Fibroblast of the conjunctiva (primary cell): ENCODE measurements at places on chromosomes 7 and 10.

- DNase-seq = no peak
Measured at GRCh38 chr7:158295966-158296797, 291.4 kb downstream of the PTPRN2 start.

- no peak for DNase-seq
Measured at GRCh38 chr7:47649919-47650318, 68.0 kb upstream of the TNS3 start.

DNA sequence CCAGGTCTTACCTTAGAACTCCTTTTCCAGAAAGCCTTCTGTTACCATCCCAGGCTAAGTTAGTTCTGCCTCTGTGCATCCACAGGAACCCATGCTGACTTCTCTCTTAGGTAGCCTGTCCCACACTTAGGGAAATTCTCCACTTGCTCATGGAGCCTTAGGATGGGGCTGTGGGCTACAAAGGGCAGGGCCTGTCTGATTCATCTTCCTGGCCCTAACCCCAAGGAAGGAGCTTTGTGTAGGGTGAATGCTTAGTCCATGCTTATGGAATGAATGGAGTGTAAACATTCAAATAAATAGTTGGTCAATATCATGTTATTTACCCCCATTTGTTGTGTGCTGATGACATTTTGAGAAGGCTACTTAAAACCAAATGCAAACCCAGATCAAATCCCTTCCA is 54.7 kb downstream of the EMX2 start:
- DNase-seq = no peak

- DNase-seq = peak; percentile 37
Measured at GRCh38 chr10:944034-944831, 12.7 kb upstream of the LARP4B start.

DNA sequence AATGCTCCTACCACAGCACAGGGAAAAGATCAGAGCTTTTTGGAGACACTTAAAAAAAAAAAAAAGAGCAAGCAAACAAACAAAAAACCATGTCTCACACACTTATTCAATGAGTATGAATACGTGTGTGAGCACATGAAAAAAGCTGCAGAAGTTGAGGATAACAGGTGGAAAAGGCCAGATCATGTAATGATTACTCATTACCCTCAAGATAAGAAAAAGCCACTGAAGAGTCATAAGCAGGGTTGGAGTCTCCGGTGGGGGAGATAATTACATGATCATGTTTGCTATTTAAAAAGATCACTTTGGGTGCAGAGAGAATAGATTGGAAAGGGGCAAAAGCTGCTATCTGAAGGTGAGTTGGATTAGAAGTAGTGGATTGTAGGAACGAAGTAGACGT is 77.0 kb downstream of the POU6F2 start:
- DNase-seq = no peak

DNA sequence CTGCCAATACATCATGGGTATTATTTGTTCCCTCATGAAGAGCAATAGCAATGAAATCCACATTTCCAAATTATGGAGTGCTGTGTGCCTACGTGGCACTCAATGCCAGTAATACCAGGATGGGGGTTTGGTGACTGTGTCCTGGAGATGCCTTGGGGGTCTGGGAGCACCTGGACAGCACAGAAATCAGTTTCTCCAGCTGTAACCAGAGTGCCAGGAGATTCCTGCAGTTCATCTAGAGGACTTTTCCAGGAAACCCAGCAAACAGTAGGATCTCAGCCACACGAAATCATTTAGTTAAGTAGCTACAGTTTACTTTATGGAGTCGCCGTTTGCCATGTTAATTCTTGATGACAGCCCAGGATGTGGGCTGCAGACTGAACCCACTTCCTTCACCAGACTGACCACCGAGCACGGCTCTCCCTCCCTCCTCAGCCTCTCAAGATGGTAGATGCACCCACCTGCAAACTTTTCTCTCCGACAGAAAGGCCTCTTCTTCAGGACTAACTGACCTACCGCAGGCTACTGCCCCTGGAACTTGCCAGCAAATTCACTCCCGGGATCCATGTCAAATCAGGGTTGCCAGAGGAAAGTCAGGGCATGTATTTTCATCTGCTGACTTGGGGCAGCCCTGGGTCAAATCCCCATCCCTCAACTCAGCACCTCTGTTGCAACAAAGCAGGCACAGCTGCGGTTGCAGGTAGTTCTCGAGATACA is 30.3 kb downstream of the MKI67 start:
- no peak for DNase-seq

DNA sequence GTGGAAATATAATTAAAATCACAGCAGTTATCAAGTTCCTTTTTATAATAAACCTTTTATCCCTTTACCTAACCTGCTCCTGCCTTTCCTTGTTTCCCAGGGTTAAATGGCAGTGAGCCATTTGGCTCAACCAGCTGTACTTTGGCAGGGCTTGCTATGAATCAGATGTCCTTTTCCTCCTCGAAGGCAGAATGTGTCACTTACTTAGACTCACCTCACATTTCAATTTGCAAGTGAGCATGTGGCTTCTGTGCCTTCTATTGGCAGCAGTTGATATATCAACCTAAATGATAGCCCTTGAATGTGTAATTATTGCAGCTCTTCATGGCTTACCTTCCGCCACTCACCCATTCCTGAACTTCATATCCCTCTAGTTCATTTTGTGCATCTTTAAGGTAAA is 301.7 kb downstream of the CSTF2T start:
- DNase-seq = peak; percentile 43

DNA sequence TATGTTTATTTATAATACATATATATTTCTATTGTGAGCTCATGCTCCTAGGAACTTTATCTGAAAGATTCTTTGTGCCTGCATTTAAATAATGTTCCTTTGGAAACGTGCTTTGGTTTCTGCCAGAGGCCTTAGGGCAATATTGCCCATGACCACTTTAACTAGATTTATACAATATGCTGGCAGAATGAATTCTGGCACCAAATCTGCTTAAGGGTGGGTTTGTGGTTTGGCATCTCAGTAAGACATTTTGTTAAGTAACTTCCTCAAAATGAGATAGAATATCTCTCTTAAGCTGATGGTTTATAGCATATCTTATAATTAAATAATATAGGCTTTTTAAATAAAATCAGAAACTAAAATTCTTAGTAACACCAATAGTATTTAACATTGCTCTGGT is 252.9 kb downstream of the RNLS start:
- no peak for DNase-seq

DNA sequence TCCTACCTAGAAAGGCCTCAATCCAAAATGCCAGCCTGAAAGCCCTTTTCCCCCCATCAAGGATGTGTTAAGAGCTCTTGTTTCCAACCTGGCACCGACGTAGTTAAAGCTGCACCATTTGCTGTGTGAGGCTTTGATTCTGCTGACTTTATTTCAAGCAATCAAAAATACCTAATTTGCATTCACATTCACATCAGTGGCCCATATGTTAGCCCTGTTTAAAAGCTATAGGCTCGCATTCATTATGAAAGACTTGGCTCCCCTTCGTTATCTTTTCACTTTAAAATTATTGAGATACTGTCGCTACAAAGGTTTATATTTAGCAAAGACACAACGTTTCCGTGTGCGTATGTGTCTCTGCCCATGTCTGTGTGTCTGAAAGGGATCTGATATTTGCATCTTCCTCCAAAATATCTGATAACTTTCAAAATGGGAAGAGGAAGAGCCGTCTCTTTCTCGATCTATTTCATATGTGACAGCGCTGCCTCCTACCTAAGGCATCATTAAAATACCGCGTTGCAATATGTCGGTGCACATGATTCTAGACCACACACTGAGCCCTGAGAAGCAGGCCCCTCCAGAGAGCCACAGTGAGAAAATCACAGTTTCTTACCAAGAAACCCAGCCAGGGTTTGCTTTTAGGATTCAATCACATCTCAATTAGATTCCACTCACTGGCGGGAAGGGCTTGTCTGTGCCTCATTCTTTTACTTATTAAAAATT is 57.1 kb upstream of the ITPRID1 start:
- no peak for DNase-seq

DNA sequence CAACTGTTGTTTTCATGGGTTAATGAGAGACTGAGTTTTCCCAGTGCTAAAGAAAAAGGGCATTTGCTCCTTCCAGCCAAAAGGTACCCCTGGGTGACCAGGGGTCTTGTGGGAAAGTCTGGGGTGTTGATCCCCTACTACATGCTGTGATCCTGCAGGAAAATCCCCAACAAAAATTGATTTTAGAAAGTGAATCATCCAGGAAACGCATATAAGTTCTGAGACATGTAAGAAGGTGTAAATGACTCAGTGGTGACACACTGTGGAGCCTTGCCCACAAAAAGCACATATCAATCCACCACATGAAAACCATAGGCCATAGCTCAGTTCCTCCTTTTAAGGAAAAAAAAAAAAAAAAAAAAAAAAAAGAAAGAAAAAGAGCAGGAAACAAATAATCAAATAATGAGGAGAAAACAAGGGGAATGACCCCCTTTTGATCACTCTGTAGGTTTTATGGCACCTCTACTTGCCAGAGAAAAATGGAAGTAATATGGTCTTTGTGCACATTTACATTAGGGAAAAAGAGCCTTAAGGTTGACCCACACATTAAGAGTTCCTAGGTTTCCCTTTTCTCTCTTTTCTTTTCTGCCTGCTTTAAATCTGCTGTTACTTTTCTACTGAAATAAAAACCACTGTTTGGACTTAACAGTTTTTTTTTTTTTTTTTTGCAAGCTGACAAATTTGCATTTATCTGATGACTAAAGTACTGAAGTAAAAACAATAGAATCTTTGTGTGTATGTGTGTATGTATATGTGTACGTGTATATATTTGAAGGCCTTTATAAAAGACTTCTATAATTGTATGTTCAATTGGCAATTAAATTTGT is 386.0 kb downstream of the KIF20B start:
- DNase-seq = peak; percentile 47

DNA sequence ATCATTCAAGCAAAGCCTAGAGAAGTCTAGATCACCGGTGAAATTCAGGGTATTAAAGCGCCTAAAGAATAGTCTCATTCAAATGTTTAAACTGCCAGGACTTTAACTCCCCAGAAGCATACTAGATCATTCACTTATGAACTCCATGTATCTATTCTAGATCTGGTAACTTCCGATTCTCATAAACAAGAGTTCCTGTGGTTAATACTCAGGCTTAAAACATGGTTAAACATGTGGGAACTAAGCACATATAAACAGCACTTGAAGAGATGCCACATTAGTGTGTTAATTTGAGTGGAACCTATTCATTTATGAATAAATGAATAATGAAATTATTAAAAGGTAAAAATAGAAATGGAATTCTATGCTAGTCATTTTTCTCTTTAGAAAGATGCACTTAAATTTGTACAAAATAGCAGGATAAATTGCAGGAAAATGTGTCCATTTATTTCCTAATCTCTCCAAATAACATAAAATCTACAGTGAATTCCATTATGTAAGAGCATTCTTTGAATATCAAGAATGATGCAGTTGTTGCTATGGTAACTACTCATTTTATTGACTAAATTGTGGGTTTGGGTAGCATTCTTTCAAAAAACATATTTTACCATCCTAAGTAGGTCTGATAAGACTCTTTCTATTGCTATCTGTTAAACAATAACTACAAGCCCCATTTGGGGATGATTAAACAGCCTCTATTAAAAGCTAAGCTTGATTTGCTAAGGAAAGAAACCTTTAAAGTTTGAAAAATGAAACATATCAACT is 147.6 kb upstream of the TMEM168 start:
- DNase-seq = no peak

DNA sequence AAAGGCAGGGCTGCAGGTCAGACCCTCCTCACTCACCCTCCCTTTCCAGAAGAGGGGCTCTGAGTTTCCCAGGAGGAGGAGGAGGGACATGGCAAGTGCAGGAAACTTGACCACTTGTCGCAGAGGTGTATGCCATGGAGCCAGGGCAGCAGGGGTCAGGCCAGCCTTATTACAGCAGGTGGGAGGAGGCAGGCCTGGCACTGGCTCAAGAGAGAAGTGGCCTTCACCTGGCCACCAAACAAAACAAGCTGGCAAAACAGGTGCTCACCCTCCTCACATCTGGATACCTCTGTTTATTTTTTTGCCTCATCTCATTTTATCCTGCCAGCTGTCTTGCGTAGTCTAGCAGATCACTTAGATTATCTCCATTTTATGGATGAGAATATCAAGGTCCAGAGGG is 12.5 kb downstream of the COL13A1 start:
- no peak for DNase-seq

DNA sequence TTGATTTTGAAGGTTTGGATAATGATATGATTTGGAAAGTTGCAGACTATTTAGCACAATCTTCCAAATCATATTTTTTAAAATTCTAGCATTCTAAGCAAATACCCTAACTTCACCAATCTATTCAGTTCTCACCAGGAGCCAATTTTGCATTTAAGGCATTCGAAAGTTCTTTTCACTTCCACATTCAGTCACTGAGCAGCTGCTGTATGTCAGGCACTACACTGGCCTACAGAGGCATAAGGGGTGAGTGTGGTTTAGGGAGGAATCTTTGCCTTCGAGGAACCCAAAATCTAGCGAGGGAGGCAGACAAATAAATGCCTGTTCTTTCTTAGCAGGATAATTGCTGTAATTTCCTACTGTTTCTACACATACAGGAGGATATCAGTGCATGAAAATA is 10.7 kb upstream of the UCN3 start:
- DNase-seq = no peak

GRCh38 chr10:13698217-13698616 is 111.5 kb downstream of the PRPF18 start:
- DNase-seq = no peak

DNA sequence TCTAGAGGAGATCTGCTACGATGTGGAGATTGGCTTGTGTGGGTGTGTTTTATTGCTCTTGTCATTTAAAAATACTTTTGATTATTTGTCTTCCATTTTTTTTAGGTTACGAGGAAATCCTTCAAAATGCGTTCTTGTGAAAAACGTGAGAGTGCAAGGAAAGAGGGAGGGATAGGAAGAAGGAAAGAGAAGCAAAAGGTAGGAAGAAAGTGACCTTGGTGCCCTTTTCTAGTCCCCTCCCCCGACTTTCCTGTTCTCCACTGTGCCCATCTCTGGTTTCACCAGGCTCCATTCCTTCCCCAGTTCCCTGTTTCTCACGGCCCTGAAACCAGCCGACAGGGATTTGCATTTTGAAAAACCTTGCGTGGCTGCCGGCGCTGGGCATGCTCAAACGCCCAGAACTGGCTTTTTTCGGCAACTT is 506 bp upstream of the GNAI1 start:
- no peak for DNase-seq

- DNase-seq = no peak
Measured at GRCh38 chr10:79166312-79166721, 97.6 kb downstream of the ZMIZ1 start.

- no peak for DNase-seq
Measured at GRCh38 chr7:129354428-129355157, 79.6 kb upstream of the STRIP2 start.

DNA sequence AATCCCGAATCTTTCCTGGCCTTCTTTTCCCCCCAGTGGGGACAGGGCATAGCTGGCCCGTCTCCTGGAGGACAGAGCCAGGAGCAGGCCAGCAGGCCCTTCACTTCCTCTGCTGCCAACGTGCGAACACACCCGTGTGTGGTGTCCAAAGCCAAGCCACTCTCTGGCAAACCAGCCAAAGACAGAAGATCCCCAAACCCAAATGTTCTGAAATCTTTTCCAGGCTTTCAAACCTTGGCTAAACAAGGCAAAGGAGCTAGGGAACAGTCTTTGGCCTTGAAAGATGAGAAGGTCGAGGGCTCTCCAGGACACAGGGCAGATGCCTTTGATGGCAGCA is 63.0 kb downstream of the PROSER2 start:
- no peak for DNase-seq

- no peak for DNase-seq
Measured at GRCh38 chr10:2529945-2530344, 537.4 kb upstream of the PFKP start.
